ENCODE measurements at places on chromosomes 1 and 21.

DNA sequence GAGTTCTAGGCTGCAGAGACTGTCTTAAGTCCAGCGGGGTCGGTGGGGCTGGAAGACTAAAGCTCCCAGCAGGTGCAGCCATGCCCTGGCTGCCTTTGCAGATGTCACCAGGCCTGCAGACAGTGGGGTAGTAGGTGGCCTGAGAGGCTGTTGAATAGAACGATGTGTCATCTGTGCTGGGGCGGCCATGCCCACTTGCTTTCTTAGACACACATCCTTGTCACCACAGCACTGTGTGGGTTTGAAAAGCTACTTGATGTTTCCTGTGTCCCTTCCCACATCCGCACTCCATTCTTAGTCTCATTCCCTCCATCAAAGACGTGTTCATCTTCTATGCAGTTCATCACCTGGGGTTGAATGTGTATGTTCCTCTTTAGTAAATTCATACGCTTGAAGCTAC is 184.5 kb upstream of the TMEM51 start:
- DNase-seq, result peak; percentile 37

GRCh38 chr1:109990302-109990653 is 5.7 kb downstream of the AHCYL1 start:
- DNase-seq, result no peak

DNA sequence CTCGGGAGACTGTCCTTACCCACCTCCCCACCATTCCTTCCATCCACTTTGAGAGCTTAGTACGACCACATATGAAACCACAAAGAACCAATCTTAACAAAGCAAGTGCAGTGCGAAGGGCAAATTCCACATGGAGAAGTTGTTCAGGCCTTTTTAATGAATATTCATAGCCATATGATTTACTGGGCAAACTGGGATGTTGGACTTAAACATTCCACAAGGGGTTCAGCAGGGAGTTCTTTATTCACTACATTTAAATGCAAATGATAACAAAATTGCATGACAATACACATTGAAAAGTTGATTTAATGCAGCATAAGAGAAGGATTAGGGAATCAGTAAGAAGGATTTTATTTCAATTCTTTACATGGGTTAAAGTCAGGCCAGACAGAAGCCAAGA is 14.7 kb downstream of the NMNAT2 start:
- no peak for DNase-seq

DNA sequence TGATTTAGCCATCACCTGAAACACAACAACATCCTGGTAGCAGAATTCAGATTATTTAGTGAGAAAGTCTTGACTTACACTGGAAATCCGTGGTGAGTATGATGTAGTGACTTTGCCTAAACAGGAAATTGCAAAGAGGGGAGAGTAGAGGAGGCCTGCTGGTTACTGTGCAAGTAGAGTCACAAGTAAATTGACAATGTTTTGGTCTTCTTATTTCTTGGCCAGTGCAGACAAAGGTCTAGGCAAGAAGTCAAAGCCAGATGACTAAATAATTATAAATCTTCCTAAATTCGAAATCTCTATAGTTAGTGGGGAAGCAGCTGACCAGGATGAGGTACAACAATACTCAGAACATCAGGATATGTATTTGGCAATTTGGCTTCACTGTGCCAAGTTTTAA is 159.5 kb upstream of the KCTD3 start:
- DNase-seq, result no peak

DNA sequence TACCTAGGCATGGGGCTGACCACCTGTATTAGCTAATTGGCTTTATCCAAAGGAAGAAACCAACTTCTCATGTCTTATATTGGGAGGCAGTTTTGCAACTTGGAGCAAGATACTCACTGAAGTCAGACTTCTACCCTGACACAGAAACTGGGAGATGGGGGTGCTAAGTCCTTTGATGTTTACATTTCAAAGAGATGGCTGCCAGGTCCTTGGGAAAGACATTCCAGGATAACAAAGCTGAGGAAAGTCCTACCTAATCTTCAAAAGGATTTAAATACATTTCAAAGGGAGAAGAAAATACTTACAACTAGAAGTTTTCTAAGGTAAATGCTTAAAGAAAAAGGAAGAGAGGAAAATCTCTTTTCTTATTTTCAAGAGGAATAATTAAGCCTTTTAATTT is 62.1 kb downstream of the FH start:
- no peak for DNase-seq
